ENCODE measurements at places on chromosomes 2 and 18. TPM values are rescaled to one million over a fixed set of nuclear protein-coding genes. Genes with fewer than 3 reads are reported as not detected.

Gene SLC5A6
- 48.9 TPM for total RNA-seq

Gene NUP35
- 25.3 TPM for total RNA-seq

Gene SP110
- total RNA-seq = 5.4 TPM

Gene XRCC5
- 325 TPM for total RNA-seq

Gene HOXD3
- total RNA-seq = not detected

Gene ATP5F1A
- total RNA-seq = 857 TPM

Gene CAVIN2
- 119 TPM for total RNA-seq

Gene RIOK3
- total RNA-seq = 50.1 TPM

Gene ITGB6
- 0.07 TPM for total RNA-seq

Gene FER1L5
- not detected for total RNA-seq

Gene GCG
- total RNA-seq = not detected

Gene ABCB11
- total RNA-seq = 0.74 TPM

Gene DSG1
- total RNA-seq = not detected

Gene CNDP1
- total RNA-seq = not detected

Gene FAM237A
- not detected for total RNA-seq
